ENCODE measurements at places on chromosomes 3 and 15. TPM values are rescaled to one million over a fixed set of nuclear protein-coding genes. Genes with fewer than 3 reads are reported as not detected.

DNA sequence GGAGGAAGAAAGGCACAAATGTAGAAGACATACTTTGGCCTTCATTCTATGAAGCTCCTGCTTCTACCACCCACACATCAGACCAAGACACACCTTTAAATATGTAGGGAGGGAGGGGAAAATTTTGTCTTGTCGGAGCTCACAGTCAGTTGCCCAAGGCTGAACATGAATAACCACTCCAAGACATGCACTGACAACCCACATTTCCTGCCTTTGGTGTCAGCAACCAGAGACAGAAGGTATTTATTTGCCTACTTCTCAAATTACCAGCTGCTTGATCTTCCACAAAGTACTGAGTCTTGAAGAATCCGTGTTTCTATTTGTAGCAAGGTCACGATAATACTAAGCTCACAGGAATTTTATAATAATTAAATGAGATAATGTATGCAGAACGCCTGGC is 169.7 kb downstream of the KCNMB2 start:
- peak; percentile 86 for DNase-seq

DNA sequence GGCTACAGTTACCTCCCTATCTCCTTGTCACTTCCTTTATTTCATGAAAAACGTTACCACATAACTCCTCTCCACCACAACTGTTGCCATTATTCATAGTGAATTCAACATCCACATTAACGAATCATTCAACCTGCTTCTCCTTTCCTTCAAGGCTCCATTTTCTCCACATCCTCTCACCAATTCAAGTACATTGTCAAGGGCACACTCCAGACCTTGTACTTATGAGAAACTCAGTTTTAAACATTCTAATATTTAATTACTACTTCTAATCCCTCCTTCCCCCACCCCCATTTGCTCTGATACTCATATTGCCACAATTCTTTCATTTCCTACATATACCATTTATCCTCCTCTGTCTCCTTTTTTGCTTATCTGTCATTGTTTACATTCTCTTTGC is 871.2 kb downstream of the TUSC7 start:
- no peak for DNase-seq

DNA sequence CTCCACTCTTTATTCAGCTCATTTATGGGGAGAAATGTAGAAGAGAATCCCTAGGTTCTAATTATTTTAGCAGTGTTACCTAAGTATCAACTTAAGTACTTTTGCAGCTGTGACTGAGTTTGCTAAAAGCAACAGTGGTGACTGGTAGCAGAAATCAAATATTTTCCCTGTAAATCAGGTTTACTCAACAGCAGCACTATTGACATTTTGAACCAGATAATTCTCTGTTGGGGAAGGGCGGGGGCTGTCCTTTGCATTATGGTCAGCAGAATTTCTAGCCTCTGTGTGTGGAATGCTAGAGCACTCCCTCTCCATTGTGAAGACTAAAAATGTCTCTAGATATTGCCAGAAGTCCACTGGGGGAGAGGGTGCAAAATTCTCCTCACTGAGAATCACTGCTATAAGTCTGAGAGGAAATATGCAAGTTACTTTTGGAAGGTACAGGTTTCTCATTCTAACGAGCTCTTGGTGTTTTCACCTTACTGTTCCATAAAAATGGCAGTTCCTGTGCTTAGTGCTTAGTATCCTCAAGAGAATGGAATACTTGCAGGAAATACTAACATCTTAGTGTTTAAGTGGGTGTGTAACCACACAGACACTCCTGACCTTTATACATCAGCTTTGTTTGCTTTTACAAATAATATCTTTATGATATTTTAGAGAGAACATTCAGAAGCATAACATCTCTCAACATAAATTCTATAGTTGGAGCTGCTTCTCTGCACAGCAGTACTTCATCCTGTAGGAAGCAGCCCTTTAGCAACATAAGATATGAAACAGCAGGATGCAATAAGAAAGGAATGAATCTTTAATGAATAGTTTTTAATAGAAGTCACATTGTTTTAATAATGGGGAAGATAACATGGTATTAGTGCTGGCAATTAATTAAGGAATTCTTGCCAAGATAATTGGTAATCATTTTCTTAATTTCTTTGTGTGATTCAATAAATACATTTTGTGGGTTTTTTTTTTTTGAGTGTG is 246.5 kb upstream of the GOLIM4 start:
- no peak for DNase-seq

DNA sequence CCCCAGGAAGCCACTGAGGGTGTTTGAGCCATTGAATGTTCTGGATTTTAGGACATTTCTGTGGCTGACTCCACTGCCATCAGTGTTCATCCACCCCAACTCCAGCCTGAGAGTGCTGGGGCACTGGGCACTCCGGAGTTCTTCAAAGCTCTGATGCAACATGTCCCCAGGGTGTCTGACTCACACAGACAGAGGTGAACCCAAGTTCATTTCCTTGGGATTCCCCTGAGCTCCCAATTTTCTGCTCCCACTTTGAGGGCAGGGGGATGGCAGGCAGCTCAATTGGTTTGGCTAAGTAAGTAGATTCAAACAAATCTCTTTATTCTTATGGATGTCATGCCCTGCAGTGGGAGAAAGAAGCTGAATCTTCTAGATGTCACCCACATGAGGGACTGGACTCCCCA is 2.2 kb downstream of the STRA6 start:
- DNase-seq, result peak; percentile 67

- peak; percentile 62 for DNase-seq
These were observed 7.0 kb upstream of the BMF start for GRCh38 chr15:40115670-40116093.

- DNase-seq, result peak; percentile 67
These were observed 39.7 kb upstream of the MYZAP start for GRCh38 chr15:57551715-57552677.

DNA sequence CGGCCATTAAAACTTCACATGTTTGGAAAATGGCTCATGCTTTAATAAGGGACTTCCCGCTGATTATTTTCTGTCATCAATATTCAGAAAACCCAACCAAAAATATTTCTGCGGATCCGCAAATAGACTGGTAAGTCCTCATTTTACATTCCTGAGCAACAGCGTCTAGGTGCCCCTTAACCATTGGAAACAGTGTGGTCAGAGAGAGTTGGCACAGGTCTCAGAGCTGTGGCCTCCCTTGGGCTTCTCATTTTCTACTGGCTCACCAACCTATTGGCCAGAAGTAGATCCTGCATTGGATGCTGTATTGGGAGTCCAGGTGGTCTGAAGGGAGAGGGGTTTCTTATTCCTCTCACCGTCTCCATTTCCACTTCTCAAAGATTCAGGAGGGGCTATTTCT is 348.1 kb upstream of the DCBLD2 start:
- no peak for DNase-seq

- no peak for DNase-seq
These were observed 16.1 kb downstream of the HACL1 start for GRCh38 chr3:15585111-15585845.

- DNase-seq, result no peak
These were observed 70.6 kb downstream of the TM4SF4 start for GRCh38 chr3:149545049-149545448.

- no peak for DNase-seq
These were observed 202.8 kb downstream of the CADM2 start for GRCh38 chr3:85161544-85161943.

SERPINI2 gene
- 0.12 TPM for total RNA-seq

BRK1 gene
- 121 TPM for total RNA-seq

MPI gene
- total RNA-seq, result 101 TPM

All from H4 (cell line).